Bronchial epithelial cell (primary cell): ENCODE measurements at places on chromosomes 7 and 10. TPM values are rescaled to one million over a fixed set of nuclear protein-coding genes. Genes with fewer than 3 reads are reported as not detected.

DNA sequence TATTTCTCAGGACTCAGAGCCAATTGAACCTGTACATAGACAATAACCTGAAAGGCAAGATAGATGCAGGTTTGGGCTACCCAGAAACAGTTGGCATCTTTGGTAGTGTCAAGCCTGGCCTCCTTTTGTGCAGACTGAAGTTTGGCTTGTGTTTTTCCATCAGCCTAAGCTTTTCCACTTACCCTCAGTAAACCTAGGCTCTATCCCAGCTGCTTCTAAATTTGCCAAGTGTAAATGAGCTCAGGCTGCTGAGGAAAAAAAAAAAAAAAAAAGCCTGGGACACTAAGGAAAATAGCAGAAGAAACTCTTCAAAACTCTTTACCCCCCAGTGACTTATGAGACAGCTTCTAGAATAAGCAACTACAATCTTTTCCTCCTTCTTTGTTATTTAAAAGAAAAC lies 316.3 kb upstream of the SORCS1 start:
- no peak for DNase-seq

DNA sequence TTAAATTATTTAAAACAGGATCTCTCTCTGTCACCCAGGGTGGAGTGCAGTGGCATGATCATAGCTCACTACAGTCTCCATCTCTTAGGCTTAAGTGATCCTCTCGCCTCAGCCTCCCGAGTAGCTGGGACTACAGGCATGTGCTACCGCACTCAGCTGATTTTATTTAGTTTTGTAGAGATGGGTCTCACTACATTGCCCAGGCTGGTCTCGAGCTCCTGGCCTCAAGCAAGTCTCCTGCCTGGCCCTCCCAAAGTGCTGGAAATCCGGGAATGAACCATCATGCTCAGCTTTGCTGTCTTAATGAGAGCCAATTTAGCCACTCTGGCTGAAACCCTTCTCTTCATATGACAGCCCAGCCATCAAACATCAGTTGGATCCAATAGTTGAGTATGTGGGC lies 53.3 kb upstream of the NRP1 start:
- no peak for DNase-seq

- DNase-seq = no peak
These were observed 126.1 kb upstream of the KCNMA1 start for GRCh38 chr10:77763453-77764430.

DNA sequence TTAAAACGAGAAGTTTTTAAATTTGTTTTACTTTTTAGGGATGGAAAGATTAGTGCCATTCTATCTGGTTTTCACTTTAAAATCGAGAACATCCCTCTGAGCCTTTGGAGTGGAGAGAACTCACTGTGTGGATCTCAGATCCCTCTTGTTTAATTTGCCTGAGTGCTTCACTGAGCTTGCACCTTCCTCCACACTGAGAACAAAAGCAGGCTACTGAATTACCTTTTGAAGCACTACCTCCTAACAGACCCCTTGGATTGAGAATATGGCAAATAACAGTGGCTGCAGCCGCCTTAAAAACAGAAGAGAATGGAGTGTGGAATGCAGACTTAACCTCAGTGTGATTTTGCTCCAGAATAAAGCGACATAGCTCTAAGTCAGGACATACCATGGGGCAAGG lies 204.7 kb downstream of the CNTNAP2 start:
- no peak for DNase-seq

- DNase-seq = no peak
These were observed 242.1 kb upstream of the C7orf33 start for GRCh38 chr7:148348466-148348865.

- DNase-seq = no peak
These were observed 717.0 kb upstream of the MBL2 start for GRCh38 chr10:53489335-53490182.

DNA sequence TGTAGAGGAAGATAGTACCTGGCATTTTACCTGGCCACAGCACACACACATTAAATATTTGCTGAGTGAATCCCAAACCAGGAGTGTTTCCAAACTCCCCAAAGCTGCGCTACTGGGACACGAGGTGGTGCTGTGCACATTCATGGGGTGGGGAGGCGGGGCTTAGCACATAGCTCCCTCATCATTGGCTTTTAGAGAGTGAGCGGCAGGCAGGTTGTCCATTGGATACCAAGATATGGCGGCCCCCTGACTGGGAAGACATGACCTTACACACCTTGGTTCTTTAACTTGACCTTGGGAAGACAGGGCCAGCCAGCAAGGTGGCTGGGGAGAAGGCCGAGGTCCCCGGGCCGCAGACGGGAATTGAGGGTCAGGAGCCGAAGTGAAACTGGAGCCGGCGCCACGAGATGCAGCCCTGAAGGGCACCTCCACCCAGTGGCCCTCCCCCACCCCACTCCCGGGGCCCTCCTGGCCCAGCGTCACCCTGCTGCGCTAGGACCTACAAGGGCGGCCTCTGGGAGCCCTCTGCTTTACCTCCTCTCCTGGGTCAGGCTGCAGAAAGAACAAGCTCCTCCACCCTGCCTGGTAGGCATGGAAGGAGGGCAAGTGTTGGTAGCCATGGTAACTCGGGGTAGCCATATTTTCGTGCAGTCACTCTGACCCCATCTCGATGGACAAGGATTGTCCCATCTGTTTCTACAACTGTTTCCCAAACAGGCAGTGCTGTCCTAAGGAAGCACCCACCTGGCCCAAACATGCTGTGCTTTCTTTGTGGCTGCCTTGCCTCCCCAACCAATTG lies 24.0 kb downstream of the TMEM176A start:
- DNase-seq = no peak

- DNase-seq = peak; percentile 55
These were observed 25.6 kb downstream of the ANKMY2 start for GRCh38 chr7:16619979-16620408.

DNA sequence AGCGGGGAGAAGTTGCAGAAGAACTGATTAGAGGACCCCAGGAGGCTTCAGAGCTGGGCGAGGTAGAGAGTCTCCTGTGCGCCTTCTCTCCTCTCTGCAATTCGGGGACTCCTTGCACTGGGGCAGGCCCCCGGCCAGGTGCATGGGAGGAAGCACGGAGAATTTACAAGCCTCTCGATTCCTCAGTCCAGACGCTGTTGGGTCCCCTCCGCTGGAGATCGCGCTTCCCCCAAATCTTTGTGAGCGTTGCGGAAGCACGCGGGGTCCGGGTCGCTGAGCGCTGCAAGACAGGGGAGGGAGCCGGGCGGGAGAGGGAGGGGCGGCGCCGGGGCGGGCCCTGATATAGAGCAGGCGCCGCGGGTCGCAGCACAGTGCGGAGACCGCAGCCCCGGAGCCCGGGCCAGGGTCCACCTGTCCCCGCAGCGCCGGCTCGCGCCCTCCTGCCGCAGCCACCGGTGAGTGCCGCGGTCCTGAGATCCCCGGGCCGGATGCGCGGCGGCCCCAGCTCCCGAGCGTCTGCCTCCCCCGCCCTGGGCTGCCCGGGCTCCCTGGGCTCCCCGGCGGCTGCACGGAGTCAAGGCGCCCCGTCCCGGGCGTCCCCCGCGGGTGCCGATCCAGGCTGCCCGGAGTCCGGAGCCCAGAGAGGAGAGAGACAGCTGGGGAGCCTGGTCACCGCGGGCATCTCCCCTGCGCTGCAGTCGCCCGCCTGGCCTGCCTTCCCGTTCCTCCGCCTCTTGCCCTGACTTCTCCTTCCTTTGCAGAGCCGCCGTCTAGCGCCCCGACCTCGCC lies at the start of gene PLAU:
Gene PLAU (plus strand): TSS at position 369 of the 789 bp plus-strand sequence. CDS start 424 bp downstream, outside the sequence.
- DNase-seq = peak; percentile 27

GRCh38 chr10:63115732-63116383 lies 17.3 kb upstream of the NRBF2 start:
- DNase-seq = peak; percentile 92

GRCh38 chr7:41882256-41882655 lies 179.4 kb upstream of the INHBA start:
- DNase-seq = no peak

GRCh38 chr10:36670621-36671402 lies 454.6 kb upstream of the ANKRD30A start:
- no peak for DNase-seq

DNA sequence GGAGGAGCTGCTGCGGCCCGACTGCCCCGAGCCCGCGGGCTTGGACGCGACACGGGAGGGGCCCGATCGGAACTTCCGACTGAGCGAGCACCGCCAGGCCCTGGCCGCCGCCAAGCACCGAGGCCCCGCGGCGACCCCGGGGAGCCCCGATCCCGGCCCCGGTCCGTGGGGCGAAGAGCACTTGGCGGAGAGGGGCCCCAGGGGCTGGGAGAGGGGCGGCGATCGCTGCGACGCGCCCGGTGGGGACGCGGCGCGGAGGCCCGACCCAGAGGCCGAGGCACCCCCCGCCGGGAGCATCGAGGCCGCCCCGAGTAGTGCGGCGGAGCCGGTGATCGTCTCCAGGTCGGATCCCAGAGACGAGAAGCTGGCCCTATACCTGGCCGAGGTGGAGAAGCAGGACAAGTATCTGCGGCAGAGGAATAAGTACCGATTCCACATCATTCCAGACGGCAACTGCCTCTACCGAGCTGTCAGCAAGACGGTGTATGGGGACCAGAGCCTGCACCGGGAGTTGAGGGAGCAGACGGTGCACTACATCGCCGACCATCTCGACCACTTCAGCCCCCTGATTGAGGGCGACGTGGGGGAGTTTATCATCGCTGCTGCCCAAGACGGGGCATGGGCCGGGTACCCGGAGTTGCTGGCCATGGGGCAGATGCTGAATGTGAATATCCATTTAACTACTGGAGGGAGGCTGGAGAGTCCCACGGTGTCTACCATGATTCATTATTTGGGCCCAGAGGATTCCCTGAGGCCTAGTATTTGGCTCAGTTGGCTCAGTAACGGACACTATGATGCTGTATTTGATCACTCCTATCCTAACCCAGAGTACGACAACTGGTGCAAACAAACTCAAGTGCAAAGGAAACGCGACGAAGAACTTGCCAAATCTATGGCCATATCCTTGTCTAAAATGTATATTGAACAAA lies 1.4 kb downstream of the OTUD1 start:
- peak; percentile 64 for DNase-seq

DNA sequence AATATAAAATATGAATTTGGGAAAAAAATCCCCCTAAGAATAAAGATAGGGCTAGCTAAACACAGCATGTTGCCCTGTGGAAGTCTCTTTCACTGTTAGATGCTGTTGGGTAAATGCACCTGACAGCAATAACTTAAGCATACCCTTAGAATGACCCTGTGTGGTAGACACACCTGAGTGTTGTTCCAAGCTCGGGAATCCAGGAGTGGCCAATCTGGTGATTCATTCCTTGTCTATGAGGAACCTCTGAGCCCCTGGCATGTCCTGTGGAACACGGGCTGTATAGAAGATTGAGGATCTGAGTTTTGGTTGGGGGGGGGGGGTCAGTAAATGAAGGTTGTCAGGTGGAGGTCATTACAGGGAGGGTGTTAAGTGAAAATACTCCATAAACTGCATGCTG lies 730.0 kb upstream of the IGFBP3 start:
- DNase-seq = peak; percentile 98

GRCh38 chr10:44292390-44293002 lies 92.4 kb downstream of the CXCL12 start:
- no peak for DNase-seq

GRCh38 chr7:132472463-132473120 lies 103.7 kb downstream of the PLXNA4 start:
- DNase-seq = peak; percentile 8

DNA sequence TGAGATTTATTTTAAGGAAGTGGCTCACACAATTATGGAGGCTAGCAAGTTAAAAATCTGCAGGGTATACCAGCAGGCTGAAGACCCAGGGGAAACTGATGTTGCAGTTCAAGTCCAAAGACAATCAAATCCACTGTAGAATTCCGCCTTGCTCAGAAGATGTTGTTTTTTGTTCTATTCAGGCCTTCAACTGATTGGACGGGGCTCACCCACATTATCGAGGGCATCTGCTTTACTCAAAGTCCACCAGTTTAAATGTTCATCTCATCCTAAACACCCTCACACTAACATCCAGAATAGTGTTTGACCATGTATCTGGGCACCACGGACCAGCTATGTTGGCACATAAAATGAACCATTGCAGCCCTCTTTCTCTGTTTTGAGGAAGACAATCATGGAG lies 211.2 kb upstream of the GPR26 start:
- DNase-seq = no peak

DNA sequence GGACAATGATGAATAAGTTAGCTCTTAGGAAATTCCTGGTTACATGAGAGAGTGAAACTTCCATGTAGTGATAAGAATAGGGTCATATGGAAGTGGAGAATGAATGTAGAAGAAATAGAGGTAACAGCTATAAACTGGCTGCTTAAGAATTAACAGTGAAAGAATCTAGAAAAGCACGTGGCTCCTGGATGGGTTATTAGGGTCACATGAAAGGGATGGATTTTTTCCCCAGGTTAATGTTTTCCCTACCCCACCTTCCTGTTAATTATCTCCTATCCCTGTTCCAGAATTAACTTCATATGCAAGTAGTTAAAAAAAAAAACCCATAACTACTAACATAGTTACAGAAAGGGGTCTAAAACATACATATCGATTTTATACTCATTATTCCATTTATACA lies 58.0 kb downstream of the ANKIB1 start:
- no peak for DNase-seq

DNA sequence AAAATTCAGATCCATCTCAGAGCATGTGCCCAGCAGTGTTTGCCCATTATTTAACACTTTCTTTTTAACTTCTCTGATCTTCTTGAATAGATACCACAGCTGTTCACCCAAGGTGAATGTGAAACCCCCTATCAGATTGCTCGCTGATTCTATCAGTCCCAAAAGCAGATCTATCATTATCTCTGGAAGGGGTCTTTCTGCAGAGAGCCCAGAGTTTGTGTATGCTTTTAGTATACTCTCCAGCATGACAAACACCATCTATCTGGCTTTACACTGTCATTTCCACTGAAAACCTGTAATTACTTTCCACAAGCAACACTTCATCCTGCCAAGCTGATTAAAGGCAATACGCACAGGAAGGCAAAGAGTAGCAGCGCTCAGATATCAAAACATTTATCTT lies 168.2 kb downstream of the CACNA2D1 start:
- no peak for DNase-seq

The LSM8 gene
- total RNA-seq = 30.8 and 38.5 TPM in 2 replicates

The TMEM60 gene
- total RNA-seq = 7.4 and 12.2 TPM in 2 replicates

The CCDC3 gene
- 1.8 and 3.7 TPM in 2 replicates for total RNA-seq

The TRPV5 gene
- under 0.01 TPM in 1 of 2 replicates, not detected in the other for total RNA-seq

The PRSS37 gene
- total RNA-seq = not detected in 2 replicates

The DRGX gene
- not detected in 2 replicates for total RNA-seq

The PPP1R3C gene
- total RNA-seq = 17.4 and 39.8 TPM in 2 replicates

The NPSR1 gene
- not detected in 2 replicates for total RNA-seq

The VSTM2A gene
- total RNA-seq = not detected in 2 replicates

The PRF1 gene
- total RNA-seq = not detected in 2 replicates

The OR2A12 gene
- total RNA-seq = not detected in 2 replicates

The BEND7 gene
- total RNA-seq = 1.3 and 4.2 TPM in 2 replicates
